ENCODE measurements at places on chromosomes 12 and 14.

- DNase-seq, result no peak
Measured at GRCh38 chr12:50768391-50768790, 4.5 kb downstream of the ATF1 start.

GRCh38 chr14:76065519-76065918, 80.0 kb downstream of the IFT43 start:
- no peak for DNase-seq

GRCh38 chr14:80215756-80216581, 4.7 kb upstream of the DIO2 start:
- DNase-seq, result peak; percentile 60

GRCh38 chr12:1332327-1332726, 262.1 kb downstream of the FBXL14 start:
- no peak for DNase-seq

DNA sequence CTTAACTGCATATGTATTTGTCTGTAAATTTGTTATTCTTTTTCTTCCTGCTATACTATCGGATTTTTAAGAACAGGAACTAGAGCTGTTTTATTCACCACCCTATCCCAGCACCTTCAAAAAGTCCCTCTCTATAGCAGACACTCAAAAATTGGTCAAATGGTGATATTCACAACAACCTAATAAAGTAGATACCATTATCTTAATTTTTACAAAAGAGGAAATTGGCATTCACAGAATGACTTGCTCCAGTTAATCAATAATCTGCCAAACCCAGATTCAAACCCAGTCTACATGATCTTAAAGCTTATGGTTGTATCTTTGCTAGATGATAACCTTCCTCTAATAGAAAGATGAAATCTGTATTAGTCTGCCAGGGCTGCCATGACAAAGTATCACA, 426.6 kb downstream of the EGLN3 start:
- DNase-seq, result no peak

- DNase-seq, result no peak
Measured at GRCh38 chr12:59668674-59669073, 72.8 kb downstream of the SLC16A7 start.

GRCh38 chr12:69211160-69211559, 28.2 kb upstream of the CPSF6 start:
- no peak for DNase-seq

GRCh38 chr12:108387771-108388170, 48.7 kb upstream of the CMKLR1 start:
- DNase-seq, result no peak

- DNase-seq, result no peak
Measured at GRCh38 chr14:66351310-66351709, 134.9 kb upstream of the CCDC196 start.

- no peak for DNase-seq
Measured at GRCh38 chr14:28774764-28775735, 8.5 kb downstream of the FOXG1 start.

DNA sequence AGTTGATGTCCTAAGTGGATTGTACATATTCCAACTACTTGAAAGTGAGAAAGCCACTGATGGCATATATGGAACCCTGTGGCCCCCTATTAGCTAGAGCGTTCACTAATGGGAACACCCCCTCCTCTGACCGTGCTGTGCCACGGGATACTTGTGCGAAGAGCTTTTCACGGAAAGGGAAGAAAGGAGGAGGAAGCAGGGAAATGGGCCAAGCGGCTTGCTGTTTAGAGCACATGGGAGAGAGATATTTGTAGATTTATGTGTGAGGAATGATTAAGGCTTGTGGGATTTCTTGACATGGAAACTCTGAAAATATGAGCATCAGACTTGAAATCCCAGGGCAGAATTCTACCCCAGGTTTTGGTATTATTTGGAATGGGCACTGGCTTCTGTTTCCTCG, 129.9 kb downstream of the PRMT8 start:
- no peak for DNase-seq

- no peak for DNase-seq
Measured at GRCh38 chr14:41872931-41873685, 266.4 kb downstream of the LRFN5 start.

- DNase-seq, result peak; percentile 76
Measured at GRCh38 chr14:20857630-20858261, 33.4 kb upstream of the RNASE3 start.

DNA sequence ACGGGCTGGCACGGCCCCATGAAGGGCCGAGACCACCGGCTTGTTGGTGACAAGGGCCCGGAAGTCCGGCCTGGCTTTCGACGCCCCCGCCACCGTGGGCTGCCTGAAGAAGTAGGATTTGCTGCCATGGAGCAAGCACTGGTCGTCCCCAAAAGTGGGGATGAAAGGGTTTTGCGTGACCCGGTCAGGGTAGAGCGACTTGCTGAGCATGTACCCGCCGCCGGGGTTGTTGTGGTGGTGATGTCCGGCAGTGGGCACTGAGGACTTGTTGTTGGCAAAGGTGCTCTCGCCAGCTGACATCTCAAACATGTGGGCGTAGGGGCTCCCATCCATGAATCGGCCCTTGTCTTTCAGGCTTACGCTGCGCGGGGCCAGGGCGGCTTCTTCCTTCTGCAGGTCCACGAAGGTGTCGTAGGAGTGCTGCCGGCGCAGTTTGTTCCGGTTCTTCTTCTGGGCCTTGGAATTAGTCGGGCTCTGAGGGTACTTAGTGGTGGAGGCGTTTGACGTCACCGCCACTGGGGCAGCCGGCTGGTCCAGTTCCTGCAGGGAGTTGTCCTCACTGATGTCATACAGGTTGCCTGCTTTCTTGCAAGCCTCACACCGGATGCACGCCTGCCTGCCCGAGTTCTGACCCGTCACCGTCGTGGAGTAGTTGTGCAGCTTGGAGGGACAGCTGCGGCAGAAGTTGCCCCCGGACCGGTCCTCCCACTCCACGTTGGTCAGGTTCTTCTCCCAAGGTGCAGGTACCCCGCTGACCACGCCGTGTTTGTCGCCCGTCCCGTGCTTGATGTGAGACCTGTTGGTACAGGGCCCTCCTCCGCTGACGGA, 366.6 kb downstream of the EMP1 start:
- peak; percentile 19 for DNase-seq

DNA sequence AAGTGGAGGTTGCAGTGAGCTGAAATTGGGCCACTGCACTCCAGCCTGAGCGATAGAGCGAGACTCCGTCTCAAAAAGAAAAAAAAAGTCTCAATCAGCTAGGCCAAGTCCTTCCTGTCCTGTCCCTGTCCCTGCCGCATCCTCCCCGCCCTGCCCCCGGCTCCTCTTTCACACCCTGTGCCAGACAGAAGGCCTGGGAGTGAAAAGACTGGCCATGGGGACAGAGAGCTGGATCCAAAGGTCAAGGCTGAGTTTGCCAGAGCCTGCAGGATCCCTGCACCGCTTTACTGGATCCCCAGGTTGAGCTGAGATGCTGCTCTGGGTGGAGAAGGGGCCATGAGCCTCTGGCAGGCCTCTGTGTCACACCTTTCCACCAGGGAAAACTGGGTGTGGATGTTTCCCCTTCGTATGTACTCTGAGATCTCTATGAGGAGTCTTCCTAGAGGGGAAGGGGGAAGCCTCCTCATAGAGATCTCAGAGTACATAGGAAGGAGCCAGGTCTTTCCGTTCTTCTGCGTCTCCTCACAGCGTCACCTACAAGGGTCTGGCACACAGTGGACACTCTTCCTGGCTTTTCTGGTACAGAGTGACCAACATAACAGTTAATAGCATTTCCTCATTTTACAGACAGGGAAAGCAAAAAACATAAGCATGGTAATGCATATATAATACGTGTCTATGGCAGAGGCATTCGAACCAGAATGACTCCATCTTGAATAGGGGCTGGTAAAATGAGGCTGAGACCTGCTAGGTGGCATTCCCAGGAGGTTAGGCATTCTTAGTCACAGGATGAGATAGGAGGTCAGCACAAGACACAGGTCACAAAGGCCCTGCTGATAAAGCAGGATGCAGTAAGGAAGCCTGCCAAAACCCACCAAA, 35.1 kb downstream of the NINJ2 start:
- DNase-seq, result peak; percentile 36

- DNase-seq, result no peak
Measured at GRCh38 chr14:46581036-46581671, 70.4 kb downstream of the RPL10L start.

GRCh38 chr12:570921-571794, 92.1 kb downstream of the NINJ2 start:
- peak; percentile 80 for DNase-seq
